ENCODE measurements at places on chromosomes 11 and 22.

DNA sequence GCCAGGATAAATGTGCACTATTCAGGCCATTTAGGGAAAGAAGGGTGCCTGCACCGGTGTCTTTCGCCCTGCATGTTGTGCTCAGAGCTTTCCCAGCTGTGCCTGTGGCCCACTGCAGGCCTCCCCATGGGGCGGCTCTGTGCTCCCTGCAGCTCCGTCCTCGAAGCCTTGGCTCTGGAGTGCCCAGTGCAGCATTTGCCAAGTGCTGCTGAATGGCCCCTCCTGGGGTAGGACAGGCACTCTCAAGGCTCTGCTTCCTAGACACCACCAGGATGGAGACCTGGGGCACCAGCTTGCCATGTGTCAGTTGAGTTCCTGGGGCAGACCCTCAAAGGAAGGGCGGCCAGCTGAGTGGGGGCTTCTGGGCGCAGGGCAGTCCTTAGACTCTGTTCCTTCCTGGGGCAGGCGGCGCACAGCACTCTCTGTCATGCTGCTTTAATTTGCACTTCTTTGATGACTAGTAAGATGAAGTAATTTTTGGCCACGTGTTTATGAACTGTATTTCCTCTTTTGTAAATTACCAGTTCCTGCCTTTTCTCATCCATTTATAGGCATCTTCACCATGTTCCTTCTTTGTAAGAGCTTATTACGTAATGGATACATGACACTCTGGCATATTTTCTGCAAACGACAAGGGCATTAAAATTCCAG is 32.1 kb upstream of the GNB1L start:
- no peak for DNase-seq

DNA sequence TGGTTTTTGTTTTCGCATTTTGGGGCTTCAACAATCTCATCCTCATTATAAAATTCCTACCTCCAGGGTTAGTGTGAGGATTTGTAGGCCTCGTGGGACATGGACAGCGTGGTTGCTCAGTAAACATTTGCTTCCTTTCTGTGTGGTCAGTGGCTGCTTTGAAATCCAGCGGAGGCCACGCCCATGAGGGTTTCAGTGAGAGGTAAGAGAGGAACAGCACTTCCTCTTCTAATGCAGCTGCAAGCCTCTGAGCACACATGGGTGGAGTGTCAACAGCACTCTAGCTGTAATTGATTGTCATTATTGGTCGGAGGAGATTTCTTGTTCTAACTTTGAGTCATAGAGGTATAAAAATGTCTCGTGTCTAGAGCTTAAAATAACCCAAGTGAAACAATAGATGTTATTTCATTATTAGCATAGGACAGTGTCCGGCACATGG is 6.0 kb upstream of the ARHGAP42 start:
- DNase-seq = no peak

DNA sequence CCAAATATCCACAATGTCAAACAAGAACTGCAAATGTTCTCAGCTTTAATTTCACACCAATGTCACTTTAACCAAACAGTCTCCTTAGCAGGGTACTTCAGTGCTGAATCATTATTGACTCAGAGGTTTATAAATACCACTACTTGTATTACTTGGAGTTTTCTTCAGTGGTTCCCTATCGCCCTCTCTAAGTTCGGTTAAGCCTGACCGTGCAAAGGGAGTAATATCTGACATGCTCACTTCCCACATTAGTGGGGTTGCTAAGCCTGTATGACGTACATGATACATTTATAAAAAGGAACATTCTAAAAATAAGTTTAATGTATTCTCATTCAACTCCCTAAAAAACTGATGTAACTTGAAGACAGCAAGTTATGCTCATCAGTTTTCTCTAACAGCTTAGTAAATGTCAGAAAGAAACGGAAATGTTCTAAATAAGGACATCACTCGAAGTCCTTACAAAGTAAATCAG is 93.1 kb upstream of the ZC3H12C start:
- no peak for DNase-seq

- no peak for DNase-seq
Measured at GRCh38 chr11:60718524-60719316, 5.8 kb upstream of the MS4A18 start.

DNA sequence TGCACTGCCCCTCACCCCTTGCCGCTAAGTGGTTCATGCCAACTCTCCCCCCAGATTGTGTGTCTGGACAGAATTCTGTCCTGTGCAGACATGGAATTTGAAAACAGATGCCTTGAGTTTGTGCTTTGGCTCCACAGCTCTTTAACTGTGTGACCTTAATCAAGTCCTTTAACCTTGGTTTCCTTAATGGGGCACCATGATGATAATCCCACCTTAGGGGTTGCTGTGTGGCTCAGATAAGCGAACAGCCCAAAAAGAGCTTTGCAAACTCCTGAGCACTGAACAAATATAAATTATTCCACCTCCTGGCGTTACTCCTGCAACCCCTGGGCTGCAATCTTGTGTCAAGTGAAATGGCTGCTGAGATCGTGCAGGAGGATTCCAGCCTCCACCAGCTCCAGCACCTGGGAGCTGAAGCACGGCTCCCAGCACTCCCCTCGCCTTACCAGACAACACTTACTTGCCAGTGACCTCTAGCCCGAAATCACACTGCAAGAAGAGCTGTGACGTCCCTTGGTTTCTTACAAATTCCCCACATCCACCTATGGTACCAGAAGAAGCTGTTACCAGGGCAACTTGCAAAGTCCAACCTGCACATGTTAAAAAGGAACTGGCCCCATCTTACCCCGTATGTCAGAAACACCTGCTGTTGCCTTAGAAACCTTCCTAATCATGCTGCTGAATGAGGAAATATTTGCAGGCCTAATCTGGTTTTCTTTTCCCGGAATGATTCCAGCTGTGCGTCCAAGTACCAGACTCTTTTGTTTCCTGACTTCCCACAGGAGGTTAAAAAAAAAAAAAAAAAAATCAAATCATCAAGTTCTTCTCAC is 13.2 kb downstream of the VPS37C start:
- no peak for DNase-seq

GRCh38 chr11:132601875-132602274 is 930.4 kb downstream of the OPCML start:
- no peak for DNase-seq

DNA sequence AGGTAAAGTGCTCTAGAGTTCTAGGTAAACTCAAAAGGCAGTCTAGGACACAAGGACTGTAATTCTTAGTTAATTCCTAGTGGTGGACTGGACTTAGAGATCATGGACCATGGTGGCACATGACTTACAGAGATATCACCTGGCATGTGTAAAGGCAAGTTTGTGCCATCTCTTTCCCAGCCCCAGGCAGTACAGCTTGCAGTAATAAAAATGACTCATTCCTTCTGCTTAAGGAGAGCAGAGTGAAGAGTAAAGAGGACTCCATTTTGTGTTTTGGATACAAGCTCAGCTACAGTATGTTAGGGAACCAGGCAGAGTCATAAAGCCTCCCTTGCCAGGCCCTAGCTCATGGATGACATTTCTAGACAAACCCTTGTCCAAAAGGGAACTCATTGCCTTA is 629.9 kb downstream of the JRKL start:
- no peak for DNase-seq

DNA sequence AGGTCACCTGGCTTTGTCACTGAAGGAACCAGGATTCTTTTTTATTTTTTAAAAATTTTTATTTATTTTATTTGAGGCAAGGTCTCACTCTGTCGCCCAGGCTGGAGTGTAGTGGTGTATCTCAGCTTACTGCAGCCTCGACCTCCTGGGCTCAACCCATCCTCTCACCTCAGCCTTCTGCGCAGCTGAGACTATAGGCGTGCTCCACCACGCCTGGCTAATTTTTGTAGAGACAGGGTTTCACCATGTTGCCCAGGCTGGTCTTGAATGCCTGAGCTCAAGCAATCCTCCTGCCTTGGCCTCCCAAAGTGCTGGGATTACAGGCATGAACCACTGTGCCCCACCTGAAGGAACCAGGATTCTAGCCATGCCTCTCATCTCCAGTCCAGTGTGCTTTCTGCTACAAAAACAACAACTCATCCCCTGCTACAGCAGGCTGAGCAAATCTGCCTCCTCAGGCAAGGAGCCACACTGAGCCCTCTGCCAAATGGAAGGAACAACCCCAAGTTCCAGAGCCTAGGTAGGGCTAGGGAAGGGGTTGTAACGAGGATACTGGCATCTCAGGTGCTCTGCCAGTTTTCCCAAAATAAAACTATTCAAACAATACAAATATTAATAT is 2.6 kb upstream of the PEX26 start:
- DNase-seq = no peak

- no peak for DNase-seq
Measured at GRCh38 chr22:41934284-41935014, 7.8 kb upstream of the TNFRSF13C start.

- no peak for DNase-seq
Measured at GRCh38 chr11:88043149-88043548, 132.1 kb downstream of the RAB38 start.

DNA sequence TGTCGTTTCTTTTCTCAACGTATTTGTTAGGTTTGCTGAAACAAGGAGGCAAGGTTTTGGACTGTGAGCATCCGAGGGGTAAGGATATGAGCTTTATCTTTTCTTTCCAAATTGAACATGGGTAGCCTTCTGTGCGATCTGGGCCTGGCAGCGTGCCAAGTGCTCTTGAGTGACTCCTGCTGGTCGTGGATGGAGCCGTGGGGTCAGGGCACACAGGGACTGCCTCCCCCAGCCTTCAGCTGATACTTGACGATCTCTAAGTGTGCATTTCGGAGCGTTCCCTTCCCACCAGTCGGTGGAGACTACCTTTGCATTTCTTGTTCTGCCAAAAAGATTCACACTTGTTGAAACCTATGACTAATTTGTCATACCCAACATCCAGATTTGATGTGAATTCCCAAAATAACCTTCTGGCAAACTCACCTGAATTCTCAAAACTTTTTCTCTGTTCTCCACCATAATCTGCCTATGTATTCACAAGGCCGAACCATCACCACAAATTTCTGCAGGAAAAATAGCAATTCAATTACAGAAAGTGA is 40.1 kb upstream of the CLMP start:
- DNase-seq = no peak

- no peak for DNase-seq
Measured at GRCh38 chr22:20952544-20953341, 14.3 kb upstream of the AIFM3 start.

DNA sequence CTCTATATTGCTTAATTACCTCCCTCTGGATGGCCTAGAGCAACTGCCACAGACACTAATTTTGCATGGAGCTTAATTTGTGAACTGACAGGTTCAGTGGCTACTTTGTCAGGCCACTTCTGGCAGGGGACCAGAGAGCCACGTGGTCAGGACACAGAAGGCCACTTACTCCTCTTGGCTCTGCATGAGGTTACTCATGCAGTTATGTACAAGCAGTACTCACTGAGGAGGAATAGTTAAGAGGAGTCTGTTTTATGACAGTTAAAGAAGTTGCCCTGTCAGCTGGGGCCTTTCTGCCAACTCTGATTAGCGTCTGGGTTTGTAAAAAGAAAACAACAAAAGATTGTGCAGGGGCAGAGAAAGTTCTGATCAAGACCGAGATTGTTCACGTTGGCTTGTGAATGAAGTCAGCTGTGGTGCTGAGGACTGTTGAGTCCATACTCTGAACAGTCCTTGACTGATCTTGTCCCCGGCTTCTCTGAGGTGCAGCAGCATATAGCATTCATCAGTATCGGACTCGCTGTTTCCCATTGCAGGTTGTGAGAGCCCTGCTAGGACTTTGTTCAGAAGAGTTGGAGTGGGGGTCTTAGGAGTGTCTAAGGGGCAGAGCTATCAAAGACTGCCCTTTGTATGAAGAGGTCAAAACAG is 41.4 kb downstream of the PPFIBP2 start:
- DNase-seq = no peak

DNA sequence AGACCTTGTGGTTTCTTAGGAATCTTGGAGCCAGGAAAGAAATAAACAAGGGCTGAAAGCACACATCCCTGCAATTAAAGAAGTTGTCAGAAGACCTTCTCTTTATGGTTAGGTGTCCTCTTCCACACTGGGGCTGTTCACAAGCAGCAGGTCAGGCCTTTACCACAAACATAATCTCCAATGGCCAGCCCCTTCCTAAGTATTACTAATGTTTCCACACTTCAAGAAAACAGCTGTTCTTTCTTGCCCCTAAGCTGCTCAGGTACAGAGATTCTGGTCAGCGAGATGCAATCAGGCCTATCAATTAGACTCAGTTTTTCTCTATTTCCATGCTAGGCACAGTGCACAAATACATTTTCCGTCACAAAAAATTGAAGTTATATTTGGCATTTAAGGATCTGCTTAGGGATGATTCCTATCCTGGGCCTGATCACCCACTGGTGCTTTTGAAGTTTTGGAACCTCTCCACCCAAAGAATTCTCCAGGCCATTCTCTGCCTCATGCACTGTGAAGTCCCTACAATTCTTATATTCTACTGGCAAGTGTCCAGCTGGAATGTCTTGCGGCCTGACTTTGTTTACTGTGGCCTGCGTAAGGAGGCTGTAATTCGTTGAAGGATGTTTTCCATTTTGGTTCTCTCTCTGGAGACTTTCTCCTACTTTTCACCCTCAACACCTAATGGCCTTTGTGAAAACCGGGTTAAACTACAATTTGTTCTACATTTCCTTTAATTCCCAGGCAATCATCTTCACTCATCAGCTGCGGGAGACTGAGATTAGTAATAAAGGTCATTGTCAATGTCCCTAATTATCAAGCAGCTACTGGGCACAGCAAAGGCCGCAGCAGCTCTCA is 5.1 kb downstream of the PRAME start:
- no peak for DNase-seq

DNA sequence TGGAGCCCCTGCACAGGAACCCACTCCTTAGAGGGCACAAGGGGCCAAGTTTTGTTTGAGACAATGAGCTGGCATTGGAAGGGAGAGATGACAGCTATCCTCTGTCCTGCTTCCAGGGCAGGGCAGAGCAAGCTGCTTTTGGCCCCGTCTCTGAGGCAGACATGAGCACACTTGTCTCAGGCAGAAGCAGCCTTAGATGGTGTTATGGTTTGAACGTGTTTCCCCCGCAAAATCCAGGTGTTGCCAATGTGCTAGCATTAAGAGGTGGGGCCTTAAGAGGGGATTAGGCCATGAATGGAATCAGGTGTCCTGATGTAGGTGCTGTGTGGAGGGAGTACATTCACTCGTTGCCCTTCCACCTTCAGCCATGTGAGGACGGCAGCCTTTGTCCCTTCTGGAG is 2.5 kb downstream of the TP53AIP1 start:
- DNase-seq = no peak

GRCh38 chr11:44927174-44927661 is 23.5 kb downstream of the TP53I11 start:
- DNase-seq = no peak

DNA sequence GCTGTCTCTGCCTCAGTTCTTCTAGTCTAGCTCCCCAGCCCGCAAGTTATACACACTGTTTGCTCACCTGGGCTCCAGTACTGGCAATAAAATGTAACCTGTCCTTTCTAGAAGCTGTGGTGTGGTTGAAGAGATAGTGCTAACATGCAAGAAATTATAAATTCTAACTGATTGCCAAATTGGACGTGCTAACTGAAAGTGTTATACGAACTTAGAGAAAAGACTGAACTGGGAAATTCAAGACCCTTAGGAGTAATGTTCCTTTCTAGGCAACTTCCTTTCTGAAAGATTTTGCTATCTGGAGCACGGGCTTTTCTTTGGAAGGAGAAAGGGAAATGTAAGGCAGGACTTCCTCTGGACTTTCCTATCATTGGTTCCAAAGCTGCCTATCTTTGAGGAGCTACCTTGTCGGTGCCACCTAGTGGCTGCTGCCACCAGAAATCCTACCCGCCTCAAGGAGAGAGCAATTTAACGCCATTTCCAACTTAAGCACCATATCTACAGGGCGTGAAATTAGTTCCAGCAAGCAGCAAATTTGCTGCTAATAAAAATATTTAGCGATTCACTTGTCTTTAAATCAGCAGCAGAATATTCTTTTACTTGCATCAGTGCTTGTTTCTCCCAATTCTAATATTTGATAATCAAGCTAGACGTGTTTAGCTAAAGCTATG is 12.7 kb upstream of the TMEM218 start:
- DNase-seq = peak; percentile 12

Data from activated CD8-positive, alpha-beta memory T cell treated with anti-CD3 and anti-CD28 coated beads for 1 hour (primary cell).